ENCODE measurements at places on chromosomes 4 and X. TPM values are rescaled to one million over a fixed set of nuclear protein-coding genes. Genes with fewer than 3 reads are reported as not detected.

Gene RAP2C
- 25.0 TPM for total RNA-seq

Gene CXorf65
- not detected for total RNA-seq

Gene HOPX
- total RNA-seq: 325 TPM

Gene LRCH2
- 0.47 TPM for total RNA-seq

Gene GPRASP3
- total RNA-seq: 3.8 TPM

Gene CT45A2
- total RNA-seq: not detected

Gene ENAM
- not detected for total RNA-seq

Gene IDH3G
- 64.0 TPM for total RNA-seq

Gene PHEX
- total RNA-seq: 0.44 TPM

Gene AASDH
- 6.5 TPM for total RNA-seq

Gene DCAF4L1
- total RNA-seq: 0.08 TPM

Gene GAGE2A
- not detected for total RNA-seq

Gene TMEM144
- total RNA-seq: 6.9 TPM

Gene PPARGC1A
- total RNA-seq: 1.6 TPM

Gene HMX1
- total RNA-seq: not detected

Gene TLL1
- total RNA-seq: 4.8 TPM

Gene FGFBP1
- 386 TPM for total RNA-seq

Gene PLP1
- total RNA-seq: 5.3 TPM

Gene MAGEA12
- total RNA-seq: not detected

Gene OPN1MW3
- total RNA-seq: not detected

Gene P2RY8
- 0.85 TPM for total RNA-seq

Gene ATP11C
- 16.5 TPM for total RNA-seq

Gene USP17L17
- not detected for total RNA-seq

Gene CRLF2
- total RNA-seq: 0.95 TPM

Gene SPATA18
- total RNA-seq: 6.9 TPM

Gene TLR10
- total RNA-seq: 0.09 TPM

Gene ODAM
- total RNA-seq: not detected

Gene DACH2
- 1.3 TPM for total RNA-seq

Gene TMSB15C
- 1.7 TPM for total RNA-seq

Gene FLNA
- total RNA-seq: 1,242 TPM

Gene GRIA2
- total RNA-seq: 0.76 TPM

Gene CT45A10
- total RNA-seq: not detected

Gene AIMP1
- total RNA-seq: 24.8 TPM

Gene USP26
- total RNA-seq: not detected

Gene SHROOM3
- total RNA-seq: 50.9 TPM

Gene UGT2A1
- total RNA-seq: not detected

Gene DRP2
- 0.09 TPM for total RNA-seq

Gene TEX28
- not detected for total RNA-seq

Gene OTC
- total RNA-seq: 0.15 TPM

Gene MAGEA2B
- not detected for total RNA-seq

Gene SLC9B1
- 0.76 TPM for total RNA-seq

Gene GUCY1A1
- total RNA-seq: 8.6 TPM

Gene PRRG1
- total RNA-seq: 7.2 TPM

Gene EFHC2
- 0.22 TPM for total RNA-seq

Gene STOX2
- total RNA-seq: 22.7 TPM

Gene HEPH
- total RNA-seq: 0.76 TPM
